Activated naive CD4-positive, alpha-beta T cell (primary cell): ENCODE measurements at places on chromosomes 6 and 20.

DNA sequence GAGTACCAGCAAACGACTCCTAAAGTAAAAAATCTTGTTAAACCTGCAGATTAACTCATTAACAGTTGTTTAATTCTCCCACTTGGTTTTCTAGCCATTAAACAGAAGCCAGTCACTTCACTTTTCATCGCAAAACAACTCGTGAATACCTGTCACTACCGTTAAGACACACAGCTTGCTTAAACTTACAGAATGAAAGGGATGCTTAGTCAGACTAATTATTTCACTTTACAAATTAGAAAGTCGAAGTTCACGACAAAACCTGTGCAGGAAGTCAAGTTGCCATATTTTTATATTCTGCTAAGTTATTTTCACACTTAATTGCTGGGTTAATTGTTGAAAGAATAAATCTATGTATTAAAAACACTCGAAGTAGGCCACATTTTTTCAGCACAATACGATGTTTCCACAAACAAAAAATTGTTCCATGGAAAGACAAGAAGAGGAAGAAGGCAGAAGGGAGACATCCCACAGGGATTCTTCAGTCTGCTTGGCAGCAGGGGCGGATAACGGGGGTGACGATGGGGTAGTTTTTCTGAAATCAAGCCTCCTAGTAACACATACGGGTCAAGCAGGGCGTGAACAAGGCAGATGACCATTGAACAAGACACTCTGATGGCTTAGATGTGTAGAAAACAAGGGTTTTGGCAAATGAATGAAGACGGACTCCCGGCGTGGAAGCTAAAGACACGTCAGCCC is 933 bp downstream of the SSR1 start:
- no peak for DNase-seq

DNA sequence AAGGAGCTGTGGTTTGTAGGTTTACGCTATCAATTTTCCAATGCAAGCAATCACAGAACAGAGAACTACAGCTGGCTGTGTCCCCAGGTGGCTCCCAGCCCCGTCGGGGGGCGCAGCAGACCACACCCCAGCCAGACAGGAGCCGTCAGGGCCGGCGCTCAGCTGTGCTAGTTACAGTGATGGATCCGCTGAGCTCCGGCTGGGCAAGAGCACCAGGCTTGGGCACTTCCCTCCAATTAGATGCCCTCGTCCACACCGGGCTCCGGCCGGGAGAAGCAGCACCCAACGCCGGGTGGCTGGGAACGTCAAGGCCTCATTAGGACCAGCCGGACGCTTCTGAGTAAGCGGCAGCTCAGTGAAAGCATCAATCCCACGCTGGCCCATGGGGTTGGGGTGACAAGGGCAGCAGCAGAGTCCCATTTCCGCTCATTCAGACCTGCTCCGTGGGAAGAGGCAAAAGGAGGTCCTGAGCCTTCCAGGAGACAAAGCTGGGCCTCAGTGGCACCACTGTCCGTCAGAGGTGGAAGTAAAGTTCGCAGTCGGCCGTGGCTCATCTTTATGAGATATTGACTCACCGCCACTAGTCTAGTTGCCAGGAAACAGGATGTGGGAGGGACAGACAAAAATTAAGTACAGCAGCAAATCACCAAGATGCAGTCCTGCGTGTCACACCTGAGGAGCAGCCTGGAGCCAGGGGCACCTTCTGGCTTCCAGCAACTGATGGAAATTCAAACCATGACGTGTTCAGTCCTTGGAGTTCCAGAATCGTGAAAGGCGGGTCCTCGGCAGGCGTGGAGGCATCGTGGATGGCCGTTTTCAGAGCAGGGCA is 164.1 kb downstream of the TAF4 start:
- no peak for DNase-seq

- DNase-seq, result no peak
These were observed 9.9 kb upstream of the RFPL4B start for GRCh38 chr6:112337209-112337638.

GRCh38 chr6:81465859-81466258 is 286.6 kb downstream of the TENT5A start:
- DNase-seq, result no peak

DNA sequence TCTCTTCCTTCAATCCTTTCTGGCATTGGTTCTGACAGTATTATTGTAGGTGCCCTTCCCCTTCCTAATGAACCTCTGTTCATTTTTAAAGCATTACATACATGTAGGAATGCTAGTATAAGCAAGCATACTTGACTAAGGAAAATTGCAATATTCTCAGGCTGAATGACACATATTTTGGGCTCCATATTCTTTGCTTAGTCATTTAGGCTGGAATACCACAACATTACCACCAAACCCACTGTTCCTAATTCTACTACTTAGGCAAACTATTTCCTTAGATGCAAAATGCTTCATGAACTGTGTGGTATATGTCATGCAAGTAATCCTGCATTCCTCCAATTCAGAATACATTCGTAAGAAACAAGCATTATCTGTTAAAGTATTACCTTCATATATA is 113.9 kb downstream of the PRDM1 start:
- no peak for DNase-seq

DNA sequence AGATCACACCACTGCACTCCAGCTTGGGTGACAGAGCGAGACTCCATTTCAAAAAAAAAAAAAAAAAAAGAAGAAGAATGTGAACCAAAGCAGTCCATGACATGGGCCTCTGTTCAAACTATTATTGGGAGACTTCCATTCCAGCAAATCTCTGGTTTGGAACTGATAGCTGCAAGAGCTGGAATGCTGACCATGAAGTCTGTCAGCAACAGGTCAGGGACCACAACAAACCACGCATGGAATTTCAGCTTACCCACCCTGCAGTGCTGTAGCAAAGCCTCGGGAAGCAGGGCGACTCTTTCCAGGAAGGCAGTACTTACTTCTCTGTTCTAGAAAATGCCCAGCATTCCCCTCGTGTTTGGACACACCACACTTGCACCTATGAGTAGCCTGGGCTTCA is 34.1 kb upstream of the TBC1D7 start:
- DNase-seq, result no peak

DNA sequence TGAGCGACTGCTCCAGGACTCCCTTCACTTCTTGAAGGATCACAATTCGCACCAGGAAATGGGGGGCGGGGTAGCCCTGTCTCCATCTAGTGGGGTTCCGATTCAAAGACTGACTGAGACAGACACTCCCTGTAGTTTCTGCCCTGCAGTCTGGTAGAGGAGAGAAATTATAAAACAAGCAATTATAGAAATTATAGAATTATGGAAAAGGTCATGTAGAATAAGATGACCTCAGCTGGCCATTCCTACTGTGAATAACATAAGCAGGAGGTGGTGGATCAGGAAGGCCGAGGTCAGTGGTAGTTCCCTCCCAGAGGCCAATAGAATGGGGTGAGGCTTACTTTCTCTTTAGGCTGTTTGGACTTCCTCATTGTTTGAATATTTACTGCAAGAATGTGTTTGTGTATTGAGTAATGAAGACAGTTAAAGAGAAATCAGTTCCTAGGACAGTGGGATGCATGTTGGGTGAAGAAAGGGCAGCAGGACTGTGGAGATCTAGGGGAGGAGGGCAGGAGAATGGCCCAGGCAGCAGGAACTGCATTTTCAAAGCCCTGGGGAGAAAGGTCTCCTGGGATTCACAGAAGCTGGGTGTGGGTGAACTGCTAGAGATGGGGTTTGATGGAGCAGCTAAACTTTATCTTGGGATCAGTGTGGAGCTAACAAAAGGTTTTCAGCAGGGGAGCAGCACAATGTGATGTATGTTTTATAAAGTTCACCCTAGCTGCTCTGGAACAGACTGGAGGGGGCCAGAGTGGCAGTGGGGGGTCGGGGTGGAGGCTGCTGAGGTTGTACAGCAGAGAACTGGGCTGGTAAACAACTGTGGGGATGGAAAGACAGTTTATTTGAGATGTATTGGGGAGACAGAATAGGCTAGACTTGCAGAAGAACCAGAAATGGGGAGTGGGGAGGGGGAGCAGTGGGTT is 2.1 kb downstream of the ZNF341 start:
- DNase-seq, result no peak

- DNase-seq, result no peak
These were observed 70.0 kb upstream of the SMIM29 start for GRCh38 chr6:34318499-34319470.

DNA sequence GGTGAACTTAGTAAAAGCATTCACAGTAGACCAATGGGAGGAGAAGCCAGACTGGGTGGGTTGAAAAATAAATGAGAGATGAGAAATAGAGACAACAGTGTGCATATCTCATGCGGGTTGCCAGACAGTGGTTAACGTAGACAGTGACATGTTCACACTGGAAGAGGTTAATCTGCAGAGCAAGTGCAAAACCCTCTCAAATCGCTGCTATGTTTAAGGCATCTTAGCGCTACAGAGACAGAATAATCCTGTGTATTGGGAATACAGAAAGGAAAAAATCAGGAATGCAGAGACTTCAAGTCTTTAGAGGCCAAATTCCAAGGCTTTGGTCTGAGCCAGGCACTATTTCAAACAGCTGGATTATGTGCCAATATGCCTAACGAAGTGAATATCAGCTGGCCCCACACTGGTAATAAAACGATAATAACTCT is 107.1 kb downstream of the TSHZ2 start:
- no peak for DNase-seq

GRCh38 chr6:133969921-133970295 is 16.9 kb downstream of the TBPL1 start:
- DNase-seq, result no peak

- DNase-seq, result no peak
These were observed 145.3 kb upstream of the MLN start for GRCh38 chr6:33949111-33949510.

DNA sequence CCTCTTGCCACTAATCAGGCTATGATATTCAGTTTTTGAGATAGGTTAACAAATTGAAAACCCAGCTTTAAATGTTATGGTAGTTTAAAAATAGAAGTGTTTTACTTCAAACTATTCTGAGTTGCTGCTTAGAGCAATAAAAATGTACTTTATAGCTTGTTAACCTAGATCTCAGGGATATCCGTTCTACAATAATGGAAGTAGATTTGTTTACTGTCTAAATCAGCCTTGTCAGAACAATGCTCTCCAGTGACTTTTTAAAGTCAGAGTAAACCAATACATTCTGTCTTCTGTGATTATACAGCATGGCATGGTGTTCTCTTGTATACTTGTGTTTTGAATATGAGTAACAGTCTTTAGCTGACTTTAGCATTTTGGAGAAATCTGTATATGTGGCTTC is 161.5 kb downstream of the PACRG start:
- DNase-seq, result no peak

- no peak for DNase-seq
These were observed 21.6 kb upstream of the MYB start for GRCh38 chr6:135159531-135159930.

DNA sequence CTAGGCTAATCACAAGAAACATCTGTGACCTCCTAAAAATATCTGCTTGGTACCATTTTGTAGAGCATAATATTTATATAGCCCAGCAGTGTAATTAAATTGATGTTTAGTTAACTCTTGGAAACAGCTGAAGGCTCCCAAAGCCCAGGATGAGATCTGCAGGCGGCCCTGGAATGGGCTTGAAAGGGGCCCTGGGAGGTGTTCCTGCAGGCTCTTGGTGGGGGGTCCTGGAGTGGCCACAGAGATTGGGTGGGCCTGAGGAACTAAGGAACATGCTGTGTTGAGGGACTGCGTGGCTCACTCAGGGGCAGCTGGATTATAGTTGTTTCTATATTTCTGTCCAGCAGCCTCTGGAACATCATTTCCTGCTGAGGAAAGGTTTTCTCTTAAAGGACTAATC is 9.2 kb downstream of the SCP2D1 start:
- no peak for DNase-seq

DNA sequence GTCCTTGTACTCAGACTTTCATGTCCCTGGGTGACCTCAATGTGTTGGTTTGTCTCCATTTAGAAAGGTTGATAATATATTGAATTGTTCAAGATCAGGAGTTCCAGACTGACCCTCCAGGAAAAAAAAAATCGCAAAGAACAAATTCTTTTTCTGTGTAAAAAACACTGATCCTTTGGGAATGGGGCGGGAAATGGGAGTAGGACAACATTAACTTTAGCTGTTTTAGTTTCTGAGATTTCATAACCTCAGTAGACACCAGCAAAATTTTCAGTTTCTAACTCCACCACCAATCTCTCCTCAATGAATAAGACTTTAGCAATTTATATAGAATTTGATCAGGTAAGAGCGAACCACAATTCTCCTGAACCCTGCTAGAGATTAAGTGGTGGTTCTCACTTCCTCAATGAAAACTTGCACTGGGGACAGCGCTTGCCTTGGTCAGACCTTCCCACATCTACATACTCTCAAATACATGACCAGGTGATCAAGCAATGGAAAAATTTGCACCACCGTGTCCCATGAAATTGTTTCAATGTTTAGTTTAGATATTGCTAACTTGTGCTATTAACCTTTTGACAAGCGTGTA is 231.2 kb upstream of the PLN start:
- DNase-seq, result no peak

GRCh38 chr20:22617160-22617559 is 32.8 kb upstream of the FOXA2 start:
- DNase-seq, result no peak

DNA sequence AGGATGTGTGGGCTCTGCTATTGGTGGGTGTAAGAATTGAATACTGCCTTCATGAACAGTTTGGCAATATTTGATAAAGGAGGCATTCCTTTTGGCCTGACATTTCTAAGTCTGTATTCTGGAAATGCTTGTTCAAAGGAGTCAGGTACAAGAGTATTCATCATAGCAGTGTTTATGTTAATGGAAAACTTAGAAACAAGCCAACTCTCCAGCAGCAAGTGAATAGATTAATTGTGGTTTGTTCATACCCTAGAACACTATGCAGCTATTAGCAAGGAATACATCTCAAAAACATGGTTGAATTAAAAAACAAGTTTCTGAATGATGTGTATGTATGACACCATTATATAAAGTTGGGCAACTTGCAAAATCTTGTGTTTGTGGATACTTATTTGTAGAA is 195.8 kb downstream of the ZFAND3 start:
- DNase-seq, result no peak

- DNase-seq, result no peak
These were observed 17.8 kb downstream of the ALDH8A1 start for GRCh38 chr6:134932098-134932497.

GRCh38 chr20:51650685-51651134 is 108.2 kb upstream of the NFATC2 start:
- no peak for DNase-seq

DNA sequence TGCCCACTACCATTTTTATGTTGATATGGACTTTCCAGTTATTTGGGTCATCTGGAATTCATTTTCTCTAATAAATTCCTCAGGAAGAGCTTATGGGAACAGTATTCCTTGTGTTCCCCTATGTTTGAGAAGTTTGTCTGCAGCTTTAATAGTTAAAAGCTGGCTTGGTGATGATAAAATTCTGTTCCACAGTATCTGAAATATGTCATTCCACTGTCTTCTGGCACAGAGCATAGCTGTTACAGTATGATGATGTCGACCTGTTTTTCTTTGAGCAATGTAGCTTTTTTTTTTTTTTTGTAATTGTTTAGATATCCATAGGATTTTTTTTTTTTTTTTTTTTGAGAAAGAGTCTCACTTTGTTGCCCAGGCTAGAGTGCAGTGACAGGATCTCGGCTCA is 43.2 kb downstream of the NCOA3 start:
- DNase-seq, result no peak
